Left lobe of liver (tissue), 2 donors: ENCODE measurements at places on chromosomes 6 and 20.

- DNase-seq = no peak
These were observed 10.3 kb downstream of the MTO1 start for GRCh38 chr6:73471686-73472290.

GRCh38 chr20:19047040-19047950, 165.1 kb upstream of the SLC24A3 start:
- DNase-seq = no peak

DNA sequence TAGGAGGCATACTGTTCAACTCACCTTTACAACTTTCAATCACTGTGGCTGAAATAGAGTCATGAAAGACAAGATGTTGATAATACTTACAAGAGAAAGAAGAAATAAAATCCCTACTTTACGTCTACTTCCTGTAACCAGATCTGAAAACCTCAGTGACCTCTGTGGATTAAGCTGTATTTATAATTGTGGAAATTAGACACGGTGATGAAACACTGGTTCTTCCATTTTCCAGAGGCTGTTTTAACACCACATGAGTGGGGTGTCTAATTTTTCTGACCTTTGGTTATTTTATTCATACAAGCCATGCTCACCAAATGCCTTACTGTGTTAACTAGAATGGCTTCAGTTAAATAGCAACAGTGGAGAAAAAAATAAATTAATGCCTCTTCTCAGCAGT, 58.5 kb upstream of the HIVEP1 start:
- no peak for DNase-seq

GRCh38 chr6:103838457-103838856, 1021.3 kb downstream of the HACE1 start:
- DNase-seq = no peak

DNA sequence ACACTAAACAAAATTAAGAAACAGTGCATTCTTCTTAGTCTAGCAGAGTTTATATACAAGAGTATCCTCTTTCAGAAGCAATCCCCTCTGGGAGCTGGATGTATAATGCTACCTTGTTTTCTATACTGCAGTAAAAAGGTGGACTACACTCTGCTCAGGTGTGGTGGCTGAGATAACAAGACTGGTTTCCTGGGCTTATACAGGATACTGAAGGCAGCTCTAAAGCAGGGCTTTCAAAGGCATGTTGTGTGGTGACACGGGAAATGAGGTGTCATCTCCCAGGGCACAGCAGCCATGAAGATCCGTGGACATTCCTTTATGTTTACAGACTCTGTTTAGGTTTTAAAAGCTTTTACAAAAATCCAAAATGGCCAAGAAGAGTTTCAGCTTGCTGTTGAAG, 136.7 kb downstream of the MAP3K4 start:
- DNase-seq = no peak

DNA sequence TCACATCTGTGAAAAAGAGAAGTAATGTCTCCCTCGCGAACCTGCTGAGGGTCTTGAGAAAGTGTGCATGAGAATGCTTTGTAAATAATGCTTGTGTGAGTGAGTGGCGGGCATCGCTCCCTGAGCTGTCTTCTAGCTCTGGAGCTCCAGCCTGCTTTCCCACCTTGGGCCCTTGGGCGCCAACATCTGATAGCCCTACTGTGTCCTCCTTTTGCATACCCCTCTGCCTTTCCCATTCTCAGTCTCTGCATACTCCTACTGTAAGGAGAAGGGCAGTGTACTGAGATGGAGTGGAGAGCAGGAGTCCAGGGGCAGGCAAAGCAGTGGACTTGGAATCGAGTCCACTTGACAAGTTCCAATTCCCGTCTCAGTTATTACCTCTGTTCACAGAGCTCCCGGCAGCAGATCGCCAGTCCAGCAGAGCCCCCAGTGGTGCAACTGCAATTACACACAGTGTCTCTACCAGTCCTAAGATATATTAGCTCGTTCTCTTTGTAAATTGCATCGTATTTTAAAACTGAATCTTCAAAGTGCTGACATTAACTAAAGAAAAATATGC, 847 bp upstream of the NCR2 start:
- no peak for DNase-seq

GRCh38 chr6:138509371-138509770, 10.1 kb upstream of the NHSL1 start:
- no peak for DNase-seq

DNA sequence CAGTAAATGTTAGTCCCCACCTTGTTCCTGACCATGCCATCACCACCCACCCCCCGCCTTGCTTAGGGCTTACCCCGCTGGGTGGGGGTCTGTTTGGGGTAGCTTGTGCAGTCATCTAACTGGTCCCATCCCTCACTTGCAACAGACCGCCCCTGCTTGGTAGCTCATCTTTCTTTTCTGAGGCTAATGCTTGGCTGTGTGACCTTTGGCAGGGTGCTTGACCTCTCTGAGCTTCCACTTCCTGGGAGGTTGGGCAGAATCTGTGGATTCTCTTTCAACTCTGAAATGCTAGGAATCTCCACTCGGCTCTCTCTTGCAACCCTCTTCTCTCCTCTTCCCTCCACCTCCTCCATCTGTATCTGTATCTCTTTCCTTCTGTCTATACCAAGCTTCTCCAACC, 70.4 kb downstream of the SLC2A10 start:
- DNase-seq = no peak
